Brain pericyte (primary cell): ENCODE measurements at places on chromosomes 16 and 17.

DNA sequence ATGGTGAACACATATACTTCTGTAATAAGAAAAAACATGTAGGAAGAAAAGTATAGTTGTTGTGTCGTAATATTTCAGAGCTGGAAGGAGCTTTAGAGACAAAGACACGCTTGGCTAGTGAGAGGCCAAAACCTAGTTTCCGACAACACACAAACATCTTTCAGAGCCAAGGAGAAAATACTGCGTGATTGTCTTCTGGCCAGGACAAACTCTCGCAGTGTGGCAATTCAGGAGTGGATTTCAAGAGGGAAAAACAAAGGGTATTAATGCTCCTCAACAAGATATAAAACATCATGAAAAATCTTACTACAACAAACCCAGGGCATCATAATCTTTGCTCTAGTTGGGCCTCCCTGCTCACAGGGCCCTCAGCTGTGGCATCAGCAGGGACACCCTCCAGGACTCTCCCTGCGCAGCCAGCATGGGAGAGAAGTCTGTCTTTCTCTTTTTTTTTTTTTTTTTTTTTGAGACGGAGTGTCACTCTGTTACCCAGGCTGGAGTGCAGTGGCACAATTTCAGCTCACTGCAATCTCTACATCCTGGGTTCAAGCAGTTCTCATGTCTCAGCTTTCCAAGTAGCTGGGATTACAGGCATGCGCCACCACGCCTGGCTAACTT, 66.4 kb downstream of the CYB5B start:
- DNase-seq = no peak

GRCh38 chr17:46774108-46774737, 44.3 kb downstream of the WNT3 start:
- no peak for DNase-seq

DNA sequence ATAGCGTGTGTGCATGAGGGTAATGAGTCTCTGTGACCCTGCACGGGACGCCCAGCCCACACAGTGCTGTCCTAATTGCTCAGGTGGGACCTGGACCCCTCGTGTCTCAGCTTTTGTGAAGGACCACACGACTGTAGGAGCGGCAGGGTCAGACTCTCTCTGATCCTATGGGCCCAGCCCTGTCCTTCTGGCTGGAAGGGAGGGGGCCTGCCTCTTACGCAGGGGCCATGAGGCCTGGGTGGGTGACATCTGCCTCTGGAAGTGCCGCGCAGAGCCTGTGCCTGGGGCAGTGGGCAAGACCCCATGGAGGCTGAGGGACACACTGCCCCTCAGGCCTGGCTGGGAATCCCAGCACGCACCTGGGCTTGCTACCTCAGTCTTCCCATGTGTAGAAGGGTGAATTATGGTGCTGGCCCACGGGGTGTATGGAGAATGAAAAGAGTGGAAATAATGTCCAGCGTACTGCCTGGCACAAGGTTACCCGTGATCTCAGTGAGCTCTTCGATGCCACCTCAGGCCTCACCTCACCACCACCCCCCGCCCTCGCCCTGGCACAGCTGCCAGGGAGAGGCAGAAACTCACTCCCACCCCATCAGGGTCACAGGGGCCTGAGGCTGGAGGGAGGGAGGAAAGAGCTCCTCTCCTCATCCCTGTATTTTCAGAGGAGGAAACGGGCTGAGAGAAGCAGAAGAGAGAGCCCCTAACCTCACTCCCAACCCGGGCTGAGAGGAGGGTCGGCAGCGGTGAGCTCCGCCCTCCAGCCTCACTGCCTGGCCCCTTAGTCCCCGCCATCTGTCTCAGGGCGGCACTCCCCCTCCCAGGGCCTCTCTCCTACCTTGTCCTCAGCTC, 27.1 kb upstream of the DBNDD1 start:
- no peak for DNase-seq

- no peak for DNase-seq
Measured at GRCh38 chr17:65553646-65554552, 7.5 kb downstream of the AXIN2 start.

DNA sequence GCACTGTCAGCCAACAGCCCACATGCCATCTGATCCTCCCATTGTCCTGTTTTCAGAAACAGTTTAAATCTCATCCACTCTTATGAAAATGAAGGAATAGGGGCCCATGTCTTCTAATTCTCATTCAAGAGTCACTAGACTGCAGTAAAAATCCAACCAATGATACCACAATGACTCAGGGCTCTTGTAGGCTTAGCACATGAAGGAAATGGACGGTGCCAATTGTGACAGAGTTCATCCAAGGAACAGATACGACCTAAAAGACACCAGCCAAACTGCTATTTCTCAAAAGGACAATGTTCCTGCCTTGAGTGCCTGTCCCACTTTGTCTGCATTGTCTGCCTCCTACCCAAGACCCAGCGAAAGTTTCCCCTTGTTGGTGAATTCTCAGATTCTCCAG, 204.8 kb upstream of the COX10 start:
- DNase-seq = no peak

GRCh38 chr16:12901204-12901596, 198 bp upstream of the SHISA9 start:
- no peak for DNase-seq

- no peak for DNase-seq
Measured at GRCh38 chr17:48513666-48514455, 16.9 kb downstream of the HOXB1 start.
